NCI-H774 (cell line): ENCODE measurements at places on chromosomes 11 and 22.

DNA sequence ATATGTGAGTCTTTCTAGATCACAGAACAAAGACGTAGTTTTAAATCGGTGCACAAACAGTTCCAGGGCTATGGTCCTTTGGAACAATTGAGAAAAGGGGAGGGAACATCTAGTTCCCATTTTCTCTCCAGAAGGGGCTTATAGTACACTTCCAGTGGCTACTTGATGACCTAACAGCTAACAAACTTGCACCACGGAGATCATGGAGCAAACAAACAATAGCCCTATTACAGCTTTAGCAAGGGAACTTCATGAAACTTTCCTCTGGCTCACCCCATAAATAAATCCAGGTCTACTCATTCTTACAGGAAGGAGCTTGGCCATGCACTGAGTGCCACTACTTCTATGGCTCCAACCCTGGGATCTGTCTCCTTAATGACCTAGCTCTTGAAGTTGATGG lies 8.3 kb upstream of the FOLR2 start:
- DNase-seq = no peak

- no peak for DNase-seq
These were observed 450.6 kb upstream of the B3GAT1 start for GRCh38 chr11:134862587-134863195.

DNA sequence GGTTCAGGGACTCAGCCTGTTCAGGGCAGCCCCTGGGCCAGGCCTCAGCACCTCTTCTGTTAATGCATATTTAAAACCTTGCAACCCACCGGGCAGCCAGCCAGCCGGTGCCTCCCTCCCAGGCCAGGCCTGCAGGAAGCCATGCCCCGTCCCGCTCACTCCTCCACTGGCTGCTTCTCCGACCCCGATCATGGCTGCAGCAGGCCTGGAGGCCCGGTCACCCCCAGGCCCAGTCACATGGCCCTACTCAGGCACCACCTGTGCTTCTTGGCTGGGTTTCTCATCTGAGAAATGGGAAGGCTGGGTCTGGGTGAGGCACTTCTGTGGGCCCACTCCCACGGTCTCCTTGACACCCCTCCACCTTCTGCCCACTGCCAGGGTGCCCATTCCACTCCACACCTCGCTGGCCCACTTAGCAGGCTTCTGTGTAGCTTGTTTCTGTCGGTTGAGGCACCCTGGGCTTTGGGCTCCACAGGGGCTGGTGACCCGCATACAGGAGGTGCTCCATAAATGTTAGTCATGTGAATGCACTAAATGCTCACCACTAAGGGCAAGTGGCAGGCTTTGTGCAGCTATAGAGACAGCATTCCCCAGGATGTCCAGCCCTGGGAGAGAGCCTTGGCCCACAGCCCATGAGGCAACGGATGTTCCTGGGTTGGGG lies 11.4 kb downstream of the RTN4R start:
- DNase-seq = no peak

DNA sequence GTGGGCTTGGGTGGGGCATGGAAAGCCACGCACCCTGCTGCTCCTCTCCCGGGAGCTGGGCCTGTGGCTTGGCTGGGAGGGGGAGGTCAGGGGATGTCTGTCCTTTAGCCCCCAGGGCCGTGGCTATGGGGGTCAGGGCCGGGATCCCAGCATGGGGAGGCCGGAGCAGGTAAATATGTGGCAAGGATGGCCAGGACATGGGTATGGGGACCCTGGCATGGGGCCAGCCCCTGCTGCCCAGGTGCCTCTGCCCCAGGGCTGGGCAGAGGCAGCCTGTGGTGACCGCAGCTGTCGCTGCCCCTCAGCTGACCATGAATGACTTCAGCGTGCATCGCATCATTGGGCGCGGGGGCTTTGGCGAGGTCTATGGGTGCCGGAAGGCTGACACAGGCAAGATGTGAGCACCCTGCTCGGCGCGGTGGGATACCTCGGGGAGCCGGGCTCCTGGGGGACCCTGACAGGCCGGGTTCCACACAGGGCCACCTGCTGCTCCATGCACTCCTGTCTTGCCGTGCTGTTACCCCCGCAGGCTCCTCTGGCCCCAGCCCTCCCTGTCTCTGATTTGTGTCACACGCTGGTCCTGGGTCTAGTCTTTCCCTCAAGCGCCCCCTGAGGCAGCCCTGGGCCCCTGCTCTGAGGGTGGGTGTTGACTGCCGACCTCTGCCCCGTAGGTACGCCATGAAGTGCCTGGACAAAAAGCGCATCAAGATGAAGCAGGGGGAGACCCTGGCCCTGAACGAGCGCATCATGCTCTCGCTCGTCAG lies 8.1 kb upstream of the ANKRD13D start:
- no peak for DNase-seq

DNA sequence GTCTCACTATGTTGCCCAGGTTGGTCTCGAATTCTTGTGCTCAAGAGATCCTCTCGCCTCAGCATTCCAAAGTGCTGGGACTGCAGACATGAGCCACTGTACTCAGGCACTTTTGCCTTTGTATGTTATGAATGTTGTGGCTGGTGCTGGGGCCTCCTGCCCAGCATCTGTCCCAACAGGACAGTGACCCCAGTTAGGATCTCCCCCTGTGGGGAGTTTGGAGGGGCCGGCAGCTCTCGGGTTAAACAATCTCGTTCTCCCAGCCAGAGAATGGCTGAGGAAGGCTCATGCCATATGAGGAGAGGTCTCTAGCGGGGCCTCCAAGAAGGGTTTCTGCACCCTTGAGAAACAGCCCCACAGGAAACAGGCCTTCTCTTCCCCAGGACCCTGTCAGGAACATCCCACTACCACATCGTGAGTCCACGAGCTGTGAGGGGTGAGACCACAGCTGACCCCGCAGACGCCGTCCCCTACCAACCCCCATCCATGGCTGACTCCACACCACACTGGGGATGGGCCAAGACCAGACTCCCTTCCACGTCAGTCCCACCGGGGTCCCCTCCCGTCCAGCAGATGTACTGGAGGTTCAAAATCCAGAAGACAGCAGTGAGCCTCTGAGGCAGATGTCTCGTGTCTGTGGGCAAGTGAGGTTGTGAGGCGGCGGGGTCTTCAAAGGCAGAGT lies 54.1 kb downstream of the SHANK2 start:
- no peak for DNase-seq

DNA sequence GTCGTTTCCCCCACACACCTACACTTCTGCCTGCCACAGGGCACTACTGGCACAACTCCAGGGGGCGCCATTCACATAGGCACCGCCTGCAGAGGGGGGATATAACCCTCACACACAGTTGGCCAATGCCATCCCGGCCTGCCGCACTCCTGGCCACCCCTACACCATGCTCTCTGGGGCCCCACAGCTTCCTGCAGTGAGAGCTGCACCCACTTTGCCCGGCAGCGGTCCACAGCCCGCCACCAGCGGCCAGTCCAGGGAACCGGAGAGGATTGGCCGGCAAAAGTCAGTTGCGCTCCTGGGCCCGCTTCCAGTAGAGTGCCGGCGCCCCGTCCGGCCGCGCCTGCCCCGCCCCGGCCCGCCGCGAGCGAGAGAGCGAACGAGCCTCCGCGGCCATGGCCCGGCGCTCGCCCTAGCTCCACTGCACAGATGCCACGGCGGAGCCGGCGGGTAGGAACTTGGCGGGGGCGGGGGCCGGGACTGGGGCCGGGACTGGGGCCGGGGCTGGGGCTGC lies 25.6 kb upstream of the SUSD2 start:
- no peak for DNase-seq

- DNase-seq = no peak
These were observed 196.9 kb downstream of the CSNK2A3 start for GRCh38 chr11:11155962-11156815.

GRCh38 chr11:122339436-122340060 lies 223.5 kb upstream of the BLID start:
- no peak for DNase-seq

GRCh38 chr22:50309601-50309991 lies 2.1 kb upstream of the PLXNB2 start:
- DNase-seq = no peak

GRCh38 chr11:30586251-30587144 lies at the start of gene MPPED2:
TSS of gene MPPED2 (minus strand) at chr11:30586353. CDS start at chr11:30580373, 5,980 bp downstream.
- no peak for DNase-seq

GRCh38 chr11:83259559-83259958 lies 26.6 kb downstream of the CCDC90B start:
- DNase-seq = no peak

DNA sequence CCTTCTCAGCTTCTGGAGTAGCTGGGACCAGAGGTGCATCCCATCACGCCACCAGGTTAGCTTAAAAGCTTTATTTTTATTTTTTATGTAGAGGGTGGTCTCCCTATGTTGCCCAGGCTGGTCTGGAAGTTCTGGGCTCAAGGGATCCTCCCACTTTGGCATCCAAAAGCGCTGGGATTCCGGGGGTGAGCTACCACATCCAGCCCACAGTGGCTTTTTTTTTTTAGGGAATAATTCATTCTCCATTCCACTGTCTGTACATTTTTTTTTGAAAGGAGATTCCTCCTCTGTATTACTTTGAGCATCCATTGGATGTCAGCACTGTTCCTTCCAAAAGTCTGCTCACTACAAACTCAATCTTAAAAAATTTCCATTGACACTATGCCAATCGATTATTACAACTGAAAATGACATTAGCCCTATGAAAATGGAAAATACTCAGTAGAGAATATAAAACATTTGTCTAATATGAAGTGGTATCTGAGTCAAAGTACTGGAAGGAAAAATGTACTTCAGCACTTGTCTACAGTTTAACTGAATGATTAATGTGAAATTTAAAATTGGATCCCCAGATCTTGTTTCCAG lies 1.3 kb upstream of the LPXN start:
- DNase-seq = no peak

GRCh38 chr11:120900643-120901042 lies 123.3 kb upstream of the TBCEL start:
- no peak for DNase-seq

DNA sequence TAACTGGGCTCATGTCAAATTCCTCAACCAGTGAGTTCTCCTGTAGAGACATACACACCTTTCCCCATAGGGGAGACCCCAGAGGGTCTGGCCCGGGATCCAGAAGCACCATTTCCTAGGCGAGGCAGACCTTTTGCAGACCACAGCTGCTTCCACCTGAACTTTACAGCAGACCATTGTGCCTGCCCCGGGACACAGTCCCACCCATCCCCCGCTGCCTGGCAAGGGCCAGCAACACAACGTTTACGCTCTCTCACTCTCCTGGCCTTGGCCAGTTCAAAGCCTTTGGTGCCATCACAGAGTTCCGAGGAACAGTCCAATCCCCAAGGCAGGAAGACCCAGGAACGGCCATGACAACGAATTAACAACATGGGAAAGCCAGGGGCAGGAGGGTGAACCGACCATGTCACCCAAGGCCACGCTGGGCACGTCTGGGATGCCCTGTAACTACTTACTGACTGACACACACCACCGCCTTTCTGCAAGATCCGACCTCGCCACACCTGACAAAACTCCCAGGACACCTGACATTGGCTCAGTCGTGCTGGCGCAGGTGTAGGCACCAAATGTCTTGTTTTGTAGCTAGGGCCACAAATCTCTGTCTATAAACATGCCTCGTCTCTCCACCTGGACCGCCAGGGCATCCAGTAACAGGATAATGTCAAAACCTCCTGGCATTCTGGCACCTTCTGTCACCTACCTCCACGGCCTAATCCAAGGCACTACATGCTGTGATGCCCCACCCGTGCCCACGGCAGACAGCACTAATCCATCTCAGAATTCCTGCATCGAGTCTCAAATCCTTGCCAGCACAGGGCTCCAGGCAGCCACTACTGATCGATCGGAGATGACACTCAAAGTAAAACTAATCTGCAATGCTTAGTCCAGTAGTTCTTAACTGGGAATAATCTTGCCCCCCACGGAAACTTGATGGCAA lies 51.3 kb downstream of the MYH9 start:
- DNase-seq = no peak

DNA sequence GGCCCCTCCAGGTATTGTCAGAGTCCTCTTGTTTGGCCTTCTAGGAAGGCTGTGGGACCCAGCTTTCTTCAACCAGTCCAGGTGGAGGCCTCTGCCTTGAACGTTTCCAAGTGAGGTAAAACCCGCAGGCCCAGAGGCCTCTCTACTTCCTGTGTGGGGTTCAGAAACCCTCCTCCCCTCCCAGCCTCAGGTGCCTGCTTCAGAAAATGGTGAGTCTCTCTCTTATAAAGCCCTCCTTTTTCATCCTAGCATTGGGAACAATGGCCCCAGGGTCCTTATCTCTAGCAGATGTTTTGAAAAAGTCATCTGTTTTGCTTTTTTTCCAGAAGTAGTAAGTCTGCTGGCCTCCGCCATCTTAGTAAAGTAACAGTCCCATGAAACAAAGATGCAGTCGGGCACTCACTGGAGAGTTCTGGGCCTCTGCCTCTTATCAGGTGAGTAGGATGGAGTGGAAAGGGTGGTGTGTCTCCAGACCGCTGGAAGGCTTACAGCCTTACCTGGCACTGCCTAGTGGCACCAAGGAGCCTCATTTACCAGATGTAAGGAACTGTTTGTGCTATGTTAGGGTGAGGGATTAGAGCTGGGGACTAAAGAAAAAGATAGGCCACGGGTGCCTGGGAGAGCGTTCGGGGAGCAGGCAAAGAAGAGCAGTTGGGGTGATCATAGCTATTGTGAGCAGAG lies at the start of gene CD3E:
TSS of gene CD3E (plus strand) at position 163 of the 681 bp plus-strand sequence. CDS start at position 386, 223 bp downstream.
- no peak for DNase-seq

DNA sequence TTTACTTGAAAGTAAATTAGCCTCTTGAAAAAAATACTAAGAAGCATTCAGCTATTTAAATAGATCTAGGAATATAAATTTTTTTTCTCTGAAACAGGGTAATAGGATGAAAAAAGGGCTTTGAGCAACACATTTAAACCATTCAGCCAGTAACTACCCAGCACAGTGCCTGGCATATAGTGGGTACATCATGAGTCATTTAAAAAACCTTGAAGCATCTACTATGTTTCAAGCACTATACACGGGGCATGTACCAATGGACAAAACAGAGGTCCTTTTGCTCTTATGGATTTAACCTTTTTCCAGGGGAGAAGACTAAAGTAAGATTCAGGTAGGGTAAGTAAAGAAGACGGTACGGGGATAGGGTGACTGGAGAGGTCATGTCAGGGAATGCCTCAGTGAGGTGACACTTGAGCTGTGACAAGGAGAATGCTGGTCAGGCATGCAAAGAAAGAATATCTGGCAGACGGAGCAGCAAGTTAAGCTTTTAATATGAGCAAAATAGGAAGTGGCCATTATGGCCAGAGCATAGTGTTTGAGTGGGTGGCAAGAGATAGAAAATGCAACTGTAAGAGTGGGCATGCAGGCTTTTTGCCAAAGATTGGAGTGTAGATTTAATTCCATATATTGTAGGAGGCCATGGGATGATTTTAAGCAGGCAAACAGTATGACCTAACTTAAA lies 101.1 kb downstream of the HIPK3 start:
- DNase-seq = no peak

- DNase-seq = no peak
These were observed 9.4 kb upstream of the FADD start for GRCh38 chr11:70193411-70194292.

- no peak for DNase-seq
These were observed 28.3 kb upstream of the ETS1 start for GRCh38 chr11:128615612-128616011.

GRCh38 chr22:36419177-36419911 lies 31.6 kb upstream of the MYH9 start:
- no peak for DNase-seq

GRCh38 chr11:101096036-101096704 lies 33.4 kb downstream of the PGR start:
- no peak for DNase-seq
